ENCODE measurements at places on chromosomes 6 and 20.

- DNase-seq, result no peak
These were observed 128.8 kb upstream of the SIM1 start for GRCh38 chr6:100593522-100593921.

- no peak for DNase-seq
These were observed 8.9 kb downstream of the RWDD1 start for GRCh38 chr6:116580198-116580597.

DNA sequence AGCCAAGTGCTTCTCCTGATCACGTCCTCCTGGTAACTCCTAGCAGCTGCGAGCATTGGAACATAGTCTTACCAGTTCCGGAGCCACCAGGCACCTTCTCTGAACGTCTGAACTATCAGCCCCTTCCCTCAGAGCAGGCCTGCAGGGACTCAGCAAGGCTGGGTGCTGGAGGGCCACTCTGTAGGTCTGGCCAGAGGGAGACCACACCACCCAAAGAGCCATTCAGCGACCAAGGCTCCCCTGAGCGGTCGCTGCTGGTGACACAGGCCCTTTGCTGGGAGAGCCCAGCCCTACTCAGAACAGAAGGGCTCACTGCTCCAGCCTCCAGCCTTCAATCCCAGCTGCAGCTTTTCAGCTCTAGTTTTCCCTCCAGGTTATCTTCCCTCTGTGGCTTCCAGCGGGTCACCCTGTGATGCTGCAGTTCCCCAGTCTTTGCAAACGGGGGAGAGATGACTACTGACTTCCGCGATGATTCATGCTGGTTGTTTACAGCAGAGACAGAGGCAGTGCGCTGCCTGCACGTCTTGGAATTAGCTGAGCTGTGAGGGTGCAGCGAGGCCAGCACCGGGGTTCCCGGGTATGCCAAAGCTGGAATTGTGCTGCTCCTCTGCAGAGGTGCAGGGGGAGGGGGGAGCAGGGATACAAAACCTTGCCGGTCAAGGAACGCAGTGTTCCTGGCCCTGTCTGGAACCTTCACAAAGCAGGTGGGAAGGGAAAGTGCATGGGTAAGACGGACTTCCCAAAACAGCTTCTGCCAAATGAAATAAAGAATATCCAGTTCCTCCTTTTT, 161.4 kb downstream of the LY86 start:
- DNase-seq, result peak; percentile 9

- DNase-seq, result peak; percentile 27
These were observed 13.4 kb upstream of the MYO6 start for GRCh38 chr6:75735491-75736186.

GRCh38 chr6:132215805-132216204, 185.5 kb downstream of the MOXD1 start:
- DNase-seq, result no peak

- no peak for DNase-seq
These were observed 71.2 kb downstream of the PDE7B start for GRCh38 chr6:135922746-135923145.

DNA sequence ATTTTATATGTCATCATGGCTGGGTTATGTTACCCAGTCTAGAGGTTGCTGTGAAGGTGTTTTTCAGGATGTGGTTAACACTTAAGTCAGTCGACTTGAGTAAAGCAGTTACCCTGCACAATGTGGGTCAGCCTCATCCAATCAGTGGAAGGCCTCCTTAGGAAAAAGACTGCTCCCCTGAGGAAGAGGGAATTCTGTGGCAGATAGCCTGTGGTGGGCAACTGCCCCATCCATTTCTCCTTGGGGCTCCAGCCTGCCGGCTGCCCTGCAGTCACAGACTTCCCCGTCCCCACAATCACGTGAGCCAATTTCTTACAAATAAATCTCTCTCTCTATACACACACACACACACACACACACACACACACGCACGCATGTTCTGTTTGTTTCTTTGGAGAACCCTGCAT, 34.5 kb upstream of the MPC1 start:
- DNase-seq, result no peak

DNA sequence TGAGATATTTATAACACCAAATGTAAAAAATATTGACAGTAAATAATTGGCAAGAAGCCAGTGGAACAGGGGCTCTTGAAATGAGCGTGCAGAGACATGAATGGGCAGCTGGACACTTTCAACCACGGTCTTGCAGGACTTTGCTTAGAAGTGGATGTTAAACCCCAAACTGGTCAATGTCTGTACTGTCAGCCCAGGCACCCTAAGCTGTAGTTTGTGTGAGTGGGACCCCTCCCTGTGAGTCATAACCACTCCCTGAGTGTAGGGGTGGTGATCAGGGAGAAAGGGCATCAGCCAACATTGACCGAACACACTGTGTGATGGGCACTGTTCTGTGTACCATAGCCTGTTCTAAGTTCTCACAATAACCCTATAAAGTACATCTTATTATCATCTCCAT, 108.6 kb downstream of the FIG4 start:
- DNase-seq, result no peak

DNA sequence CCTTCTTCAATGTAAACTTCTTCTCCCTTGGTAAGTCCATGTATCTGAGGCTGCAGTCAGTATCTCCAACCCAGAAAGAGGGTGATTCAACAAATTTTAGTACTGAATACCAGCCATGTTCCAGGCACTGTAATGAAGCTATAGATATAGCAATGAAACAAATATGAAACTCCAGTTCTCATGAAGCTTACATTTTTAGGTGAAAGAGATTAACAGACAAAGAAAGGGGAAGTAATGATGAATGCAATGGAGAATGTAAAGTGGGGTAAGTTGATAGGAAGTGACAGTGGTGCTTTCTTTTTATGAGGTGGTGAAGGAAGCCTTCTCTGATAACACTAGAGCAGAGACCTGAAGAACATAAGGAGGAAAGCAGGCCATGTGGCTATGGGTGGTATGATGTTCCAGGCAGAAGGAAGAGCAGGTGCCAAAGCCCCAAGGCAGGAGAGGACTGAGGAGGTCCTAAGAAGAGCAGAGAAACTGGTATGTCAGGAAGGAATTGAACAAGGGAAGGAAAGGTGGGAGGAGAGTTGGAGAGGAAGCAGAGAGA, 143.6 kb downstream of the TFAP2B start:
- no peak for DNase-seq

- no peak for DNase-seq
These were observed 279.4 kb upstream of the MAN1A1 start for GRCh38 chr6:119628691-119629594.

GRCh38 chr6:51459958-51460357, 627.5 kb downstream of the PKHD1 start:
- no peak for DNase-seq

DNA sequence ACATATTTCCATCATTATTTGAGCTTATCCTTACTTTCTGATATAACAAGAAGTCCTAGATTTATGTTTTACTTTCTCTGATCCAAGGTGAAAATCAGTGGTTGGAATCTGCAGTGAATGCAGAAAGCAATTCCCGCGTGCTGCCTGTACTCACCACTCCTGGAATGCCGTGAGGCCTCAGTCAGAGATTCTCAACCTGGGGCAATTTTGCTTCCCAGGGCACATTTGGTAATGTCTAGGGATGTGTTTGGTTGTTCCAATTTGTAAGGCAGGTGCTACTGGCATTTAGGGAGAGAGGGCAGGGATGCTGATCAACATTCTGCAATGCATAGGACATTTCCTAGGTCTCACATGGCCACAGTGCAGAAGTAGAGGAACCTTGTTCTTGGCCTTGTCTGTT, 23.9 kb downstream of the CST4 start:
- DNase-seq, result no peak

- no peak for DNase-seq
These were observed 85.1 kb downstream of the EDN3 start for GRCh38 chr20:59385480-59385879.

DNA sequence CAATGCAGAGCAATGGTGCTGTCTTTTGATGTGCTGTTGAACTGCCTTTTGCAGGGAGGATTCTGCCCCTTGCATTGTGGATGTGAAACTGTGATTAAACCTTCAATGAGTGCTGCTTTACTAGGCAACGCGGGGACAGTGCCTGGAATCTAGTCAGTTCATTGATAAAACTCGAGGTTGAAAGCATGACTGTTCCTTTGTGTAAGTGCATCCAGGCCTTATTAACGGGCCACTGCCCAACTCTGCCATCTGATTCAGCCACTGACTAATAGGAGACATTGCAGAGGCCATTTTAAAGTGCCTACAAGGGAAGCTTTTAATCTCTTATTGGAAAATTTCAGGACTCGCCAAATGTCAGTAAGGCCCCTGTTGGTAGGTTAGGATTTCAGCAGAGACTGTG, 49.3 kb downstream of the SLC35F1 start:
- DNase-seq, result no peak

DNA sequence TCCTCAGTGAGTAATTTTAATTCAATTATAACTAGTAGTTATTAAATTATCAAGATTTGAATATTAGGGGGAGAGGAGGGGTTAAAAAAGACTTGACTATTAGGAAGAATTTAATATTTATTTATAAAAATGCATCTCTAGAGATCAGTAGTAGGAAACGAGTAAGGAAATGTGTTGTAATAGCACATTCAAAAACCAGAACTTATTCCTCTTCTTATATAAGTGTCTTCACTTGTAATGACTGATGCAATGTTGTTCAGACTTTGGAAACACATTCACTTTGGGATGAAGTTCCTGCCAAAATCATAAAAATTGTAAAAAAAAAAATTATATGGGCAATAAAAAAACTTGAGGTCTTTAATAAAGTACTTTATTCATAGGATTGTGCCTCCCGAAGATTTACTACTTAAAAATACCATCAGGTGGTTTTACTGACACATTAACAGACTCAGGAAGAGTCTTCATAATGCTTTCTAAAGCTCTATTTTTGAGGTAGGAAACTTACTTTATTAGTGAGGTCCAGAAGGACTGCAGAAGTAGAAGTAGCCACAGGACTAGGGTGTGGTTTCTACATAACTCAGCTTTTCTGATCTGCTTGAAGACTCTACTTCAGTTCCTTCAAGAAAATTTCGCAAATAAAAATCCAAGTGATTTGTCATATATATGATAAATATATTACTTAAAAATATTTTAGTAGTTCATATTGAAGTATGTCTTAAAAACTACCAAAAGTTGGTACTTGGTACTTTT, 59.8 kb downstream of the CCDC170 start:
- no peak for DNase-seq

- peak; percentile 44 for DNase-seq
These were observed 27.4 kb downstream of the MGME1 start for GRCh38 chr20:17995967-17996819.

DNA sequence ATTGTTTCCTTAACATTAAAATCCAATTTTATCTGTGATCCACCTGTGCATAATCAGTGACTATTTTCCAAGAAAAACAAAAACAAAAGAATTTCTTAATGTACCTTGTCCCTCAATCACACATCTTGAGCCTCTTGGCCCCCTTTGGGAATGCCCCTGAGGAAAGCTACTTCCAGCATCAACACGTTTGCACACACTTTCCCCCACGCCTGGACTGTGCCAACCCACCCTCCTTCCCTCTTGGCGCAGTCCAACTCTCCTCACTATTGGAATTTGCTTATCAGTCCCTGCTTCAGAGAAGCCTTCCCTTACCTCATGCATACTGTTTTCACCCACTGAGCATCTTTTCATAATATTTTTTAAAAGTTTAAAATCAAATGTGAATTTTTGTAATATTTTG, 389.4 kb upstream of the NRSN1 start:
- no peak for DNase-seq

GRCh38 chr6:63739094-63739687, 103.6 kb downstream of the PHF3 start:
- DNase-seq, result no peak

DNA sequence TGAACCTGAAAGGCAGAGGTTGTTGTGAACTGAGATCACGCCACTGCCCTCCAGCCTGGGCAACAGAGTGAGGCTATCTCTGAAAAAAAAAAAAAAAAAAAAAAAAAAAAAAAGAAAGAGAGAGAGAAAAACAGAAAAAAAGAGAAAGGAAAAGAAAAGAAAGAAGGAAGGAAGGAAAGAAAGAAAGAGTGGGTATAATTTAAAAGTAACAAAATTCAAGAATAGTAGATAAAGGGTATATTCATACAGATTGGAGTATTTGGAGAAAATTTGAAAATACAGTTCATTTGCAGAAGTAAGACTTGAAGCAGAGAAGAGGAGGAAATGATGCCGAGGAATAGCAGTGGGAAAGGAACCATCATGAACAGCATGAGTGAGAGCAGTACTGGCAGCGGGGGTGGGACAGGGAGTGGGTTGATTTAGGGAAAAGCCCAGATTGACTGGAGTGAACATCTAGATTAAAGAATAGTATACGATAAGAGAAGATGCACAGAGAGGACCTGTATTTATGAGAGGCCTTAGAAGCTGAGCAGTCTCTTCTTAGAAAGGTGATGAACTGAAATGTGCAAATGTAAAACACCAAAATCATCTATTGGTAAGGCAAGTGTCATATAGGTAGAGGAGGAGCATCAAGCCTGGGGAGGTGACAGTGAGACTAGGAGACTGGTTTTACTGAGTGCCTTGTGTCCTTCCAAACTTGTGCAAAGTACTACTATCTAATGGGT, 17.8 kb upstream of the HLA-DRB1 start:
- DNase-seq, result no peak

DNA sequence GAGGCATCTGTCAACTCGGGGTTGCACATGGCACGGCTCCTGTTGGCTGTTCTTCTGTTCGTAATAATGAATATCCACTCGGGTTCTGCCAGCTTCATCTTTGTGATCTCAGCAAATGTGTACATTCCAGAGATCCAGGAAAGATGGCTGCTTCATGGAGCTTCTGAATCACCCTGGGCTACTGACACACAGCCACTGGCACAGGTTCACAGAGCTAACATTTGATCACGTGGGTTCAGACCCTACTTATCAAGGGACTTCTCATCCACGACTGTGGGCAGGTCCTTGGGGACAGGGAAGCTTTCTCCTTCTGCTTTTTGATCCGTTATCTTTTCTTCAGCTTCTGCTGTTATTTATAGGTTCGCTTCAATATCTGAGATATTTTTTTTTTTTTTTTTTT, 18.1 kb downstream of the PPP1R3G start:
- no peak for DNase-seq

DNA sequence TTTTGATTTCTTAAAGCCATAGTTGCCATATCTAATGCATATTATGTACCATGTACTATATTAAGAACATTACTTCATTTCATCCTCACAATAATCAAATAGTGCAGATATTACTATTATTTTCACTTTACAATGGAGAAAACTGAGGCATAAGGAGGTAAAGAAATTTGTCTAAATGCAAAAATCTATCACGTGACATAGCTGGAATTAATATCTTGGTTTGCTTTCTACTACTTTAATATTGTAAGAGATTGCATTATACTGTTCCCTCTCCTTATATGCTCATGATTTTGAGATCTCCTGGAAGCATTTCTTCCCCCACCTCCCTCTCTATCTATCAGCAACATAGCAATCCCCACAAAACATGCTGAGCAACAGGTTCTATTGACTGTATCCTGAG, 330.8 kb upstream of the SPTLC3 start:
- DNase-seq, result no peak

GRCh38 chr6:64815718-64816117, 891.3 kb downstream of the EYS start:
- no peak for DNase-seq

- no peak for DNase-seq
These were observed 127.4 kb downstream of the CDH26 start for GRCh38 chr20:60085551-60086132.

- DNase-seq, result peak; percentile 69
These were observed 143.2 kb downstream of the PREX1 start for GRCh38 chr20:48684501-48685041.

GRCh38 chr20:34350095-34350494, 13.0 kb upstream of the ITCH start:
- DNase-seq, result peak; percentile 60

GRCh38 chr20:62837790-62838127, 20.9 kb downstream of the COL9A3 start:
- no peak for DNase-seq
